ENCODE measurements at places on chromosomes 2 and 18.

DNA sequence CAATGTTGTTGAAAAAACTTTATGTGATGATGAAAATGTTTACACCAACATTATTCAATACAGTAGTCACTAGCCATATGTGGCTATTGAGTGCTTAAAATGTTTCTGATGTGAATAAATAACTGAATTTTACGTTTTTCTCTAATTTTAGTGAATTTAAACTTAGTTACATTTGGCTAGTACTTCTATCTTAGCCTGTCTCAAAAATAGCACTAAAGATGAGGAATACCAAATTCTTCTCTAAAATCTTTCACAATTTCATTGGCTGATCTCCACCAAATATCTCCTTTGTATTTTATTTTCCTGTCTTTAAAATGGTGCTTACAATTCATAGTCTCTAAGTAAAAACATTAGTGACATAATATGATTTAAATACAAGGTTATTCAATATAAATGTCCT lies 83.7 kb upstream of the RND3 start:
- DNase-seq, result no peak

GRCh38 chr18:58272209-58272608 lies 228.2 kb downstream of the NEDD4L start:
- DNase-seq, result no peak

DNA sequence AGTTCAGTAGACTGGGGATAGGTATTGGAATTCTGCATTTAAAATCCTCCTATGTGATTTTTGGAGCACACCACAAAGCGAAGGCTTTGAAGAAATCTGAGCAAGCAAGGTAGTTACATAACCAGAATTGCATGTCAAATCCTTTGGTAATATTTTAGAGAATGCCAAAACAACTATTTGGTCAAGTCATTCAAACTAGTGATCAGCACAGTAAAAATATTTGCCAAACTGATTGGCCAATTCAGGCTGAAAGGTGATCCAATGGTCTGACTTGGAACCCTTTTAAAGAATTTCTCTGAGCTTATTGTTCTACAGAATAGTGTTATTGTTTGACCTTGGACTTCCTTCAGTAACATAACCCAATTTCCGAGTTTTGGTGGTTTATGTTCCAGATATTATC lies 214.2 kb upstream of the ETAA1 start:
- no peak for DNase-seq

GRCh38 chr18:434410-434809 lies 66.1 kb downstream of the COLEC12 start:
- DNase-seq, result no peak

DNA sequence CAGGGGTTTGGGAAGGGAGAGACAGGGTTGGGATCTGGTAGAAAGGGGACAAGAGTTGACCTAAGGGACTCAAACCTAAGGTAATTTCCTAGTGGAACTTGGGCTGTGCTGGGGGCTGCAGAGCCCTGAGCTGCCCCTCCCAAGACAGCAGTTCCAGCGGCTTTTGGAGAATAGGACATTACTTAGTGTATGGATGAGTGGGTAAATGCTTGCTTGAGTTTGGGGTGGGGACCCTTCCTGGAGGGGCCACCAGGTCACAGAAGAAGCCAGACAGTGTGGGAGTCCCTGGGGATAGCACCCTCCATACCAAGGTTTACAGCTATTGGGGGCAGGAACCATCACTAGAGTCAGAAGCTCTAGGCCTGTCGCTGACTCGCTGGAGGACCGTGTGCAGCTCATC lies 111.5 kb downstream of the CAPN13 start:
- no peak for DNase-seq

DNA sequence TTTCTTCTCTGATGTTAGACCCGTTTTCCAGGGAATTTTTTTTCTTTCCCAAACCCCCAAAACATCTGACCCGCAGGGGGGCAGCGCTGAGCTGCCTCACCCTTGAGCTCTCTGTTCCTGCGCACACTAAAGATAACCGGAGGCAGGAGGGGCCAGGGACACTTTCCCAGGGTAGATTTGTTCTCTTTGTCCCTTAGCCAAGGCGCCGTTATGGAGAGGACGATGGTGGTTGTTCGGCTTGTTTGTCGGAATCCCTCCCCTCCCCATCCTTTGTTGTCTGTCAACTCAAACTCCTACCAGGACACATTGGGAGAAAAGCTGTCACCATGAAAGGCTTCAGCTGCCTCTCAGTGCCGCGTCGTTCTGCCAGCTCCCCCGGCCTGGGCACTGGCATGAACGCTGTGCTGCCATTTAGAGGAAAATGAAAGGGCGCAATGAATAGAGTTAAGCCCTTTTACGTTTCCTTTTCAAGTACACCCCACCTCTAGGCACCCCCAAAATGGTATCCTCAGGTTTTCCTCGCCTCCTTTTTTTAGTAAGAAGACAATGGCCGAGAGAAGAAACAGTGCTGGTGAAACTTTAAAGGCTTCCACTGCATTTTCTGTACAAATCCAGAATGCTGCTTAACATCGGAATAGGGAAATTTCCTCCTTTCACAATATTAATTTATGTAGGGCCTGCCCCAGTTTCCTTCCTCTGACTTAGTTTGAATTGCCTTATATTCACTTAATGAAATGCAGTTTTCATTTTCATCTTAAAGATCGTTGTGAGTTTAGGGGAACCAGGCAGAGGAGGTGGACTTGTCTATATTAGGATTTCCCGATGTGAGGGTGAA lies 62.1 kb downstream of the RND3 start:
- DNase-seq, result no peak

DNA sequence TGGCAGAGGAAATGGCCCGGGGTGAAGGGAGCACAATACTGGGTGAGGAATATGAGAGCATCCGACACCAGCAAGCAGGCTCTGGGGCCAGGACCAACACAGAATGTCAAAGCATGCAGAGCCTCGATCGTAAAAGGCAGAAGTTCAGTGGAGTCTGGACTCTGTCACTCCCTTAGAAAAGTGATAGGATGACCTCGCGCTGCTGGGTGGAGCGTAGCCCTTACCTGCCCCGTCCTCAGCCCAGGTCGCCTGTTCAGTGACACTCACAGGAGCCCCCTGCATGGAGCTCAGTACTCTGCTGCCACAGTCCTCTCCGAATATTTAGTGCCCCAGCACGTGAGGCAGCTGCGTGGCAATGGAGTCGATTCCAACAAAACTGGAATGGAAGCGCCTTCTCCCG lies 236.7 kb upstream of the MYT1L start:
- no peak for DNase-seq

DNA sequence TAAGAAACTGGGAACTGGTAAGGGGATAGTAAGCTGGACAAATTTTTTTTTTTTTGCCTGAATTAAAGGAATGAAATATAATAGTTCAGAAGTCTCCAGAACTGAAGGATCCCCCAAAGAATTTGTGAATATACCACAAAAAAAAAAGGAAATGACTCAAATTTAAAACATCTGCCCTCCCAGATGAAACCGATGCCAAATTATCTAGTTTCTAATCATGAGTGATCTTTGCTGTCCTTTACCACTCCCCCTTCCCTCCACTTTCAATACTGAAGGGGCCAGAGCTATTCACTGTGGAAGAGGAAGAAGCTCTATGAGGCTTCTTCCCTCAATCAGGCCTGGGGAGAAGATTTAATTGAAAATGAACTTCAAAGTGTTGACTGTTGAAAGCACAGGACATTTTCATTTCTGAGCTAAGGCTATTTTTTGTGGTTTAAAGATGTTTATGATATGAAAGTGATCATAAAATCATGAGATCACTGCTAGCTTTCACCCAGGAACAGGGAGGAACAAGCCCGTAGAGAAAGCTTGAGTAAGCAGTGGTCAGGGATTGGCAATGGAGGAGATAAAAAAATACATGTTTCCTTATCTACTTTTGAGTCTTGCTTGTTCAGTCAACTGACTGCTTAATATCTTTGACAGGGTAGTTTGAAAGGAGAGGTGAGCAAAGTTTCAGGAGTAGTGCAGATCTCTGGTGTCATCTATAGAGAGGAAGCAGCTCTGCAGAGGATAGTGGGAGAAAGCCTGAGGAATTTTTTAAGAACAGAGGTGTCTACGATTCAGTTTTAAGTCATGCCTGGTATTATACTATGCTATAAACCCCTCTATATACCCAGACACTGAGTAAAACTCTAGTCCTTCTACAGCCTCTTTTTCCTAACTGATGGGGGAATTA lies 409.5 kb upstream of the FIGN start:
- no peak for DNase-seq

GRCh38 chr2:455015-455705 lies 167.3 kb upstream of the ALKAL2 start:
- no peak for DNase-seq

GRCh38 chr18:42268186-42268725 lies 313.2 kb downstream of the PIK3C3 start:
- DNase-seq, result no peak

GRCh38 chr2:172843266-172843582 lies 107.6 kb downstream of the RAPGEF4 start:
- no peak for DNase-seq

DNA sequence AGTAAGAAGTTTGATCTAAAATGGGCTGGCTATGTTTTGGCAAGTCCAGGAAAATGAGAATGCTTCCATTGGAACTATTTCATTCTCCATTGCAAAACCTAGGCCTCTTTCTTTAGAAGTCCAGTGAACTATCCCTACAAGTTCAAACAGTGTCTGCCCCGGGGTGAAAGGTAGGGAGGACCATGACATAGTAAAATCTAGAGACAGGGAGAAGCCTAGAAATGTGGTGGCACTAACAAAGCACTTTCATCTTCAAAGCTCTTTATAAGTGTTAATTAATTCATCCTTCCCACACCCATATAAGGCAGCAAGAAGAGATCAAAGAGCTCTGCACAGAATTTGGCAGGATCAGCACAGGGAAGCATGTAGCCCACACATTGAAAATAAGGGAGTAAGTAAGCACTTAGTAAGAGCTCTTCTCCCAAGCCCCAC lies 214.5 kb downstream of the IRS1 start:
- DNase-seq, result no peak

GRCh38 chr18:67926929-67927864 lies 410.7 kb upstream of the DSEL start:
- DNase-seq, result no peak

DNA sequence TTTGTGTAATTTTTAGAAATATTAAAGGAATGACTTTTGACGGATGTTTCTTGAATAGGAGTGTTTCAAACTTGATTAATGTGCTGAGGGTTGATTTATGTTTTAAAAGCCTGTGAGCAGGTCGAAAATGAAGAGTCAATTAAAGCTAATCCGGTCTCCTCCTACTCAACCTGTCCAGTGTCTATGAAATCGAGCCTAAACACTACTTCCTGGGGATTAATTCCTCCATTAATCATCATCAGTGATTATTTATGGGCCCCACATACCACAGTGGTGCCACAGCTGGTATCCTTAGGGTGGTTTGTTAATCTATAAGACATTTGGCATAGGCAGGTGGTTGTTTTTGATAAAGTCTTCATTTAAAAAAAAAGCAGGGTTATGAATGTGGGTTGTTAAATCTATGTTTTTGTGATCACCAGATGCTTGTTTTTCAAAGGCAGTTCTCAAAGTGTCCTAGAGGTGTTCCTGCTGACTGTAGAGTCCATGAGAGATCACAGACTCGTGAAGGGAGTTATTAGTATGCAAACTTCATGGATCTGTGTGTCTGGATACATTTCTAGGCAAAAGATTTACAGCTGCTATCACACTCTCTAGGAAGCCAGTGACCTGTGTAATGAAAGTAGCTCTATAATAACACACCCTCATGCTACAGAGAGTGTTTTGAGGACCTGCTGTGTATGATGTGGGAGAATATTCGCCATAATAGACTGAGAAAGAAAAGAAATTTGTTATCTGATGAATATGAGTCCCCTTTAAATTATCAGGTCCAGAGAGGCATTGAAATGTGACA lies 308.6 kb downstream of the AKAIN1 start:
- no peak for DNase-seq

DNA sequence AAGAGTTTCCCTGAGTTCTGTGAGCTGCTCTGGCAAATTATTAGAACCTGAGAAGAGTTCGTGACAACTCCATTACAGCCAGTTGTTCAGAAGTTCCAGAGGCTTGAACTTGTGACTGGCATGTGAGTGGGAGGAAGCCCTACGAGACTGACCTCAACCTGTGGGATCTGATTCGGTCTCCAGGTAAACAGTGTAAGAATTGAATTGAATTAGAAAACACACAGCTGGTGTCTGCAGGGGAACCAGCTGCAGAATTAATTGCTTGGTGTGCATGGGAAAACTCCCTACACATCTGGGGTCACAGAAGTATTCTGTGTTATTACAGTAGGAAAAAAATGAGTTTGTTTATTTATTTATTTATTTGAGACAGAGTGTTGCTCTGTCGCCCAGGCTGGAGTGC lies 14.0 kb upstream of the ITSN2 start:
- DNase-seq, result no peak

GRCh38 chr2:82226441-82226840 lies 1921.9 kb upstream of the LRRTM1 start:
- no peak for DNase-seq

- no peak for DNase-seq
These were observed 72.5 kb downstream of the RBM43 start for GRCh38 chr2:151189125-151189524.

- no peak for DNase-seq
These were observed 7.9 kb upstream of the E2F6 start for GRCh38 chr2:11473659-11474433.

GRCh38 chr2:3430172-3430571 lies 50.7 kb downstream of the TRAPPC12 start:
- DNase-seq, result no peak

DNA sequence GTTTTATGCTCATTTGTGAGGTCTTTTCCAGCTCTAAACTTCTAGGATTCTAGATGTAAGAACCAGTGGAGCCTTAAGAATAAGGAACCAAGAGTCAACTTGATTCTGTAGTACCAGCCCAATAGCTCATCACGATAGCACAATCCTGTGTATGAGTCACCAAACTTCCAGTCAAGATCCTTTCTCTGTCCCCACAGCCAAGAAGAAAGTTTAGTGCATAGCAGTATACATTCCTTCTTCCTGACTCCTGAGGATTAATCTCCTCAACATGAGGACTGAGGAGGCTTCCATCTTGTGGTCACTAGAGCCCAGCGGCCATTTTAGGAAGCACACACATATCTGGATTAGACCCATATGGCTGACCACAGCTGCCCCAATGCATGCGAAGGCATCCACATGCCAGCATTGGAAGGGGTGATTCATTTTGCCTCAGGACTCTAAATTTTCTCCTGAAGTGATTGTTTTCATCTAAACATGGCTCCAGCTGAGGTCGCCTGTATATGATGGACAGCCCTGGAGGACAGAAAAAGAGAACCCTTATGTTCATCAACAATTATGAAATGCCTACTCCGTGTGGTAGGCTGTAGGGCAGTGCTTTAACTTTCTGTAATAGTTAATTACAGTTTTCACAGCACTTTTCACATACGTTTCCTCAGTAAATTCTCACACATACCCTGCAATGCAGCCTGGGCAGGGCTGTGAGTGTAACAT lies 53.5 kb downstream of the RASGRP3 start:
- DNase-seq, result no peak

GRCh38 chr2:196758474-196759377 lies 40.8 kb downstream of the GTF3C3 start:
- no peak for DNase-seq

GRCh38 chr2:218776488-218776887 lies 5.5 kb upstream of the CYP27A1 start:
- no peak for DNase-seq

GRCh38 chr18:80104364-80104779 lies 4.7 kb upstream of the ADNP2 start:
- no peak for DNase-seq

- no peak for DNase-seq
These were observed 261.2 kb downstream of the SPAG16 start for GRCh38 chr2:213545481-213545880.

GRCh38 chr18:11994703-11995444 lies 13.6 kb downstream of the IMPA2 start:
- DNase-seq, result no peak

- DNase-seq, result no peak
These were observed 1.1 kb downstream of the TMEM169 start for GRCh38 chr2:216082805-216083204.

All from activated T-cell treated with anti-CD3 and anti-CD28 coated beads, Interleukin-2, amount 50 U/mL, for 48 hours (primary cell).